Memory B cell (primary cell): ENCODE measurements at places on chromosomes 1 and 21.

DNA sequence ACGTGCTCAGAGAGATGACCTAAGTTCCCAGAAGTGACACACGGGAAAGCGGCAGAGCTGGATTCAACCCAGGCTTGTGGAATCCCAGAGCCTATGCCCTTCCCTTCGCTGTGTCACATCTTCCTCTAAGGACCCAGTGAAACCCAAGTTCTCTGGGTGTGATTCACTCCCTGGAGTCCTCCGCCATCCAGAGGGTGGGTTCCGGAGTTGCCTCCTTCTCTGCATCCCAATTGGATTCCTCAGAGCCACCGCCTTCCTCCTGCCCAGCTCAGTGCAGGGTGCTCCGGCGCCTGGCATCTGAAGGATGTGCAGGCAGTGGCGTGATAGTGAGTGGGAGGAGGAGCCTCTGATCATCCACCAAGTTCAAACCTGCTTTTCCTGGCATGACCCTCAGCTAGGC is 20.7 kb upstream of the RCC2 start:
- no peak for DNase-seq
- no peaks in the 10 kb centered on the region for H3K4me1 ChIP-seq
- H3K27me3 ChIP-seq, result peaks cover 3% of the 10 kb centered on the region
- no peak overlapping the region for H3K27ac ChIP-seq

DNA sequence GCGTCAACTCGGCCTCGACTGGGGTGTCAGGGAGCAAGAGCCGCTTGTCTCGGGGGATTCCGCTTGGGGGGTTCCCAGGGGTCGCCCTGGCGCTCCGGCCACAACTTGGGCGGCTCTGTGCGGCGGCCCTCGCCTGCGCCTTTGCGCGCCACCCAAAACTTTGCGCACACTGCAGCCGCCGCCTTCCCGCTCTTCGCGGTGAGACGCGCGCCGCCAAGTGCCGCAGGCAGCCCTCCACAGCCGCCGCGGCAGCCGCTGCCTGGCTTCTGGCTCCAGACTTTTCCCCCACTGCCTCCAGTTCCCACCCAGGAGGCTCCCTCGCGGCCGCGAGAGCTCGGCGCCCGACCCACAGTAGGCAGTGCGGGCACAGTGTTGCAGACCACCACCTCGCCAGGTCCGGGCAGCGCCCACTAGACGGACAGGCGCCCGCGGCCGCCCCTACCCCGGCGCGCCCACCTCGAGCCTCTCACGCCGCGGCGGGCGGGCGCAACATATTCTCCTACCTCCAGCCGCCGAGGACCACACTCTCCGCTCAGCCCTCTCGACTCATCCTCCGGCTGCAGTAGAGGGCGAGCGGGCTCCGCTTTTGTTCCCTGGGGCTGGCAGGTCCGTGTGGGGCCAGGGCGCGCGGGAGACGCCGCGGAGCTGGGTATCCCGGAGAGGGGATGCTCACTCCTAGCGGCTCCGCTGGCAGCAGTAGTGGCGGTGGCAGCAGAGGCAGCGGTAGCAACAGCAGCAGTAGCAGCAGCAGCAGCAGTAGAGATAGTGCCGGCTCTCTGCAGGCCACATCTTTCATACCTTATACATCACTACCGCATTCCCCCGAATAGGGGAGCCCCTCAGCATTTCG is 296.6 kb downstream of the OMA1 start:
- H3K4me3 ChIP-seq, result peak overlapping the region; percentile 12
- no peaks in the 10 kb centered on the region for H3K36me3 ChIP-seq
- no peak overlapping the region for H3K27ac ChIP-seq
- H3K27me3 ChIP-seq, result peaks cover 13% of the 10 kb centered on the region

- peaks cover 62% of the 10 kb centered on the region for H3K4me1 ChIP-seq
- peaks cover 28% of the 10 kb centered on the region for H3K36me3 ChIP-seq
- peak overlapping the region; percentile 100 for H3K27ac ChIP-seq
These were observed 66.7 kb downstream of the ITPKB start for GRCh38 chr1:226672339-226672762.

DNA sequence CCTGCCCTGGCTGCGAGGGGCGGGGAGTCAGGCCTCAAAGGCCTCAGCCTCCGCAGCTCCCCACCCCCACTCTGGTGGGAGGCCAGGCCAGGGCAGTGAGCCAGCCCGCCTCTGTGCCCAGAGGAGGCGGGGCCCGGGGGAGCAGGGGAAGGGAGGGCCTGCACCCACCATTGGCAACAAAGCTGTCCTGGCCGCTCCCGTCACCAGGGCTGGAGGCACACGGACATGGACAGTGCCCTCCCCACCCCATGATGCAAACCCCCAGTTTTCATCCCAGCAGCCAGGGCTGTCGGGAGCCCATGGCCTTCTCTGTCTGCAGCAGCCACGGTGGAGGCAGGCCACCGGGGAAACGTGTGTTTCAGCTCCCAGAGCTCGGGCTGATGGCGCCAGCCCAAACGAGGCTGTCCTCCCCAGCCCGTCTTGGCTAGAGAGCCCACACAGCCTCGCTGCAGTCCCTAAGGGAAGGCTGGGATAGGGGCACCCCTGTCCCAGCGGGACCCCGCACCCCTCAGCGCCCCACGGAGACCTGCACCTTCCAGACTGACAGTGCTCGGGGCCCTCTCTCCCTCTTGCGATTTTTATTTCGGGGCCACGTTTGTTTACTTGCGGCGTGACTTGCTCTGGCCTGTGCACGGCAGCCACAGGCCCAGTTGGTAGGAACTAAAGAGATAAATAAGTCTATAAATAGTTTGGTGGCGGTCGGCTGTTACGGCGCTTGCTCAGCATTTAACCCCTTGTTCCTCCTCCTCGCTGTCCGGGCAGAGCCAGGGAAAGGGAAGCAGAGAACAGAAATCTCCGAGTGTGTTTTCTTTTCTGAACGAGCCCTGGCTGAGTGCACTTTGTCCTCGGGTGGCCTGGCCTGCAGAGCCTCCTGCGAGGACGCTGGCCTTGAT is 101.8 kb downstream of the PRDM16 start:
- H3K27me3 ChIP-seq, result peaks cover 14% of the 10 kb centered on the region
- no peaks in the 10 kb centered on the region for H3K36me3 ChIP-seq
- peaks cover 2% of the 10 kb centered on the region for H3K4me1 ChIP-seq
- DNase-seq, result no peak
- H3K27ac ChIP-seq, result no peak overlapping the region
- H3K4me3 ChIP-seq, result peak overlapping the region; percentile 47

DNA sequence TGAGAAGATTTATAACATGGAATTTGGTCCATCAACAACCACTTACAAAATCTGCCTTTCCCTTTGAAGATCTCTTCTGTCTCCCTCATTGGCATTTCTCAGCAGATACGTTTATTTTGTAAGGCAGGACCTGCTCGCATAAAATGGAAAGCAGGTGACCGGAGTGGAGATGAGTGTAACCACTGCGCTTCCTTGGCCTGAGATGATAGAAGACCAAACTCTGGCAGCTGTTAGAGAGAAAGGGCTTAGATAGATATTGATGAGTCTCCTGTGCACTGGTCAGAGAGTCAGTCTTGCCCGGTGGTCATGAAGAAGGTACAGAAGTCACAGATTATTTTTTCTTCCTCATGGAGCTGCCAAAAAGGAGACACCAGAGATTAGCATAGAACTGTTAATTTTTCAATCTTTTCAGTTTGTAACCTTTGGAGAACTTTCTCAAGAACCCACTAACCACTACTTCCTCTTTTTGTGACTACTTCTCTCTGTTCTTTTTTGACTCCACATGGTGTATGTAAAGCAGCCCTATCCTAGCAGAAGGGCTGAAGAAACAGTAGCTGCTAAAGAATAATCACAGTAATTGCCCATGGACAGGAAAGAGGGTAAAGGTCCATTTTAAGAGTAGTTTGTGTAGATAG is 47.6 kb downstream of the FCRL3 start:
- peak overlapping the region; percentile 45 for H3K4me3 ChIP-seq
- peaks cover 33% of the 10 kb centered on the region for H3K4me1 ChIP-seq
- no peaks in the 10 kb centered on the region for H3K27me3 ChIP-seq
- H3K36me3 ChIP-seq, result no peaks in the 10 kb centered on the region
- no peak for DNase-seq

- peaks cover 27% of the 10 kb centered on the region for H3K27me3 ChIP-seq
- H3K27ac ChIP-seq, result no peak overlapping the region
- H3K36me3 ChIP-seq, result peaks cover 4% of the 10 kb centered on the region
- H3K4me3 ChIP-seq, result no peak overlapping the region
- no peak for DNase-seq
- peaks cover 8% of the 10 kb centered on the region for H3K4me1 ChIP-seq
These were observed 3.0 kb upstream of the SOX13 start for GRCh38 chr1:204069887-204070286.

GRCh38 chr1:47757226-47757975 is 239.8 kb downstream of the TRABD2B start:
- no peaks in the 10 kb centered on the region for H3K36me3 ChIP-seq
- no peak for DNase-seq
- no peak overlapping the region for H3K4me3 ChIP-seq
- H3K4me1 ChIP-seq, result no peaks in the 10 kb centered on the region
- H3K27me3 ChIP-seq, result peaks cover 22% of the 10 kb centered on the region
- no peak overlapping the region for H3K27ac ChIP-seq

- H3K36me3 ChIP-seq, result no peaks in the 10 kb centered on the region
These were observed 98.8 kb downstream of the RIPK4 start for GRCh38 chr21:41668051-41668541.

- no peaks in the 10 kb centered on the region for H3K4me1 ChIP-seq
- no peak overlapping the region for H3K4me3 ChIP-seq
- peaks cover 8% of the 10 kb centered on the region for H3K27me3 ChIP-seq
- H3K36me3 ChIP-seq, result no peaks in the 10 kb centered on the region
These were observed 245.0 kb downstream of the FOXD2 start for GRCh38 chr1:47682786-47683350.

DNA sequence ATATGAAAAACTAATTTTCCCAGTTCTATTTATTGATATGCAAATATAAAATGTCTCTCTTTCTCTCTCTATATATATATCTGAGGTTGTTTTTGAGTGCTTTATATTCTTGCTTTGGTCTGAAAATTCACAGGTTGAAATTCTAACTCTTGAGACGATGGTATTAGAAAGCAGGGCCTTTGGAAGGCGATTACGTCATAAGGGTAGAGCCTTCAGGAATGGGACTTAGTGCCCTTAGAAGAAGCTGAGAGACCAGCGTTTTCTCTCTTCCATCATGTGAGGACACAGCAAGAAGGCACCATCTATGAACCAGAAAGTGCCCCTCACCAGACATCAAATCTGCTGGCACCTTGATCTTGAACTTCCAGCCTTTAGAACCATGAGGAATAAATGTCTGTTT is 57.4 kb upstream of the PAXBP1 start:
- H3K27me3 ChIP-seq, result peaks cover 5% of the 10 kb centered on the region
- no peak for DNase-seq
- H3K36me3 ChIP-seq, result no peaks in the 10 kb centered on the region
- H3K4me1 ChIP-seq, result no peaks in the 10 kb centered on the region

DNA sequence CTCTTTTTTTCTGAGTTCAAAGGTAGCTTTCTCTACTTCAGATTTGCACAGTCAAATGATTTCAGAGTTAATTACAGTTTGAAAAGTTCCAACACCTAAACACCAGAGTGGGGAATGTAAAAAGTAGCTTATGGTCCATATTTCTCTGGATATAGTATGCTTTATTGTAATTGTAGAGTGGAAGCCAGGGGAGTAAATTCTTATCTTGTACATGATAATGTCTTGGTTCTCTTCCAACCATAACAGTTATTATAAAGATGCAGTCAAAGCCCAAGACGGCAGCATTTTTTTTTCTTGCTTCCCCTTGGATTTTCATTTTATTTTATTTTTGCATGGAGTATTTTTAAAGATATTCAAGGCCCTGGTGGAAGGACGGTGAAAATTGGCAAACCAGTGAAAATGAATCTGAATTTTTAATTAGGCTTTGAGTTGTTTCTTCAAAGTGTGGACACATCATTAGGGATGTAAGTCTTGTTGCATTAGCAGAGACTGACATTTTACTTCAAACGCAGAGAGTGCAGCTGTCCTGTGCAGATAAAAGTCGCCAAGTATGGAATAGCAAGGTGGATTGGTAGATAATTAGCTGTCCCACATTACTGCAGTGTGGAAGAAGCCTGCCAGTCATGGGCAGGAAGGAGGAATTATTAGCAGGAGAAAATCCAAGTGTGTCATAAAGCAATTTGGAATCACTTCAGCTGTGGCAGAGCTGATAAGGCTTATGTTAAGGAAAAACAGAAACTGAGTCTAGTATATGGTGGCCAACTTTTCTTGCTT is 11.3 kb downstream of the CACHD1 start:
- no peak overlapping the region for H3K4me3 ChIP-seq
- no peaks in the 10 kb centered on the region for H3K36me3 ChIP-seq
- H3K27me3 ChIP-seq, result peaks cover 9% of the 10 kb centered on the region

- DNase-seq, result no peak
- peaks cover 22% of the 10 kb centered on the region for H3K4me1 ChIP-seq
- H3K27me3 ChIP-seq, result peaks cover 1% of the 10 kb centered on the region
- no peaks in the 10 kb centered on the region for H3K36me3 ChIP-seq
- peak overlapping the region; percentile 84 for H3K4me3 ChIP-seq
- H3K27ac ChIP-seq, result peak overlapping the region; percentile 72
These were observed 8.4 kb upstream of the CROCC start for GRCh38 chr1:16913181-16913832.

DNA sequence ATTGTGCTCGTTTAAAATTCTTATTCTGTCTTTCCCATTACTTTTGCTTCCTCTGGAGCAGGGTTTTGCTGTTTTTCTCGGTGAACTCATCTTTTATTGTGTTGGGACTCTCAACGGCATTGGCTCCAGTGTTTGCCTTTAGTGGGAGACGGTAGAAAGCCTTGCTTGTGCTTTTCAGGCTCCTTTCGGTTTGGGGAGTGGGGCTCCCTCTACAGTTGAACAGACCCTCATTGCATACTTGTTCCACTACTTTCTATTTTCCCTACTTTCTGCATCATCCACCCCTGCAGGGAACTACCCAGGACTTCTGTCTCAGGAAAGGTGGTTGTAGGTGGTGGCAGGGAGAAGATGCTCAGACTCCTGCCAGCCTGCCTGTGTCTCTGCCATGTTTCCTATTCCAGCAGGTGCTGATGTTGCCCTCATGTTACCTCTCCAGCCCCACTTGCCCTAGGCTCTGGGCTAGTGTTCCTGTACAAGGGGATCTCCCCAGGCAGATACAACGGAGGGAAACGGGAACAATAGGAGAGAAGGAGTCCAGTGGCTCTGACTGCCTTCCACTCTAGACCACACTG is 68.5 kb upstream of the ZBTB18 start:
- peaks cover 3% of the 10 kb centered on the region for H3K36me3 ChIP-seq
- DNase-seq, result no peak
- peaks cover 4% of the 10 kb centered on the region for H3K27me3 ChIP-seq
- no peak overlapping the region for H3K27ac ChIP-seq
